ENCODE measurements at places on chromosomes 1 and 21.

DNA sequence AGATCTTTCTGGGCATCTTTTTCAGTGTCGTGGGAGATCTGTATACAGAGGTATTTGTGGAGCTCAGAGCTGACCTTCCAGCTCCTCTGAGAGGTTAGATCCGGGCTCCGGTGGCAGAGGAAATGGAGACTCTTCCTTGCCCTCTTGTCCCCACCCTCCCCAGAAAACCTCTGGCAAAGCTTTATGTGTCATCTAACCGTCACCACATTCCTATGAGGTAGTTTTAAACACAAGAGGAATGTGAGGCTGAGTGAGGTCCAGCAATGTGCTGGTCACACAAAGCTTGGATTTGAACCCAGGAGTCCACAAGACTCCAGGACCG lies 1.2 kb downstream of the CD160 start:
- DNase-seq = no peak

- no peak for DNase-seq
Measured at GRCh38 chr1:10196976-10197375, 13.4 kb upstream of the KIF1B start.

DNA sequence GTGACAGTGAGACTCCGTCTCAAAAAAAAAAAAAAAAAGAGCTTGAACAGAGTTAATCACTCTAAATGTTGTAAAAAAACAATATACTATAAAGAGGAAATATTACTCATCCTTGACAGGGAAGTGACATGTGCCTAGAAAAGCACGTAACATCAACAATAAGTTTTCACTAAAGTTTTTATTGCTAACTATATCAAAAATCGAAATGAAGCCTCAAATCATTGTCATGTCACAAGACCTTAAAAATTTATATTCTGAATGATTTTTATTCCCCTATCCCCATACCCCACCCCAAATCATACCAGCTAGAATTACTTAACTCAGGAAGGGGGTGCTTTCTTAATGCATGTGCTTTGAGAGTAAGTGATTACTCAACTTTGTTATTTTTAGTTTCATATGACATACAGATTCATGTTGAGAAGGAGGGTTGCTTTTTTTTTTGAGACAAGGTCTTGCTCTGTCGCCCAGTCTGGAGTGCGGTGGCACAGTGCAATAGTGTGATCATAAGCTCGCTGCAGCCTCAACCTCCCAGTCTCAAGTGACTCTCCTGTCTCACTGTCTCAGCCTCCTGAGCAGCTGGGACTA lies 53.6 kb upstream of the MUTYH start:
- no peak for DNase-seq

- DNase-seq = peak; percentile 64
Measured at GRCh38 chr1:160830321-160831153, 32.1 kb downstream of the CD244 start.

DNA sequence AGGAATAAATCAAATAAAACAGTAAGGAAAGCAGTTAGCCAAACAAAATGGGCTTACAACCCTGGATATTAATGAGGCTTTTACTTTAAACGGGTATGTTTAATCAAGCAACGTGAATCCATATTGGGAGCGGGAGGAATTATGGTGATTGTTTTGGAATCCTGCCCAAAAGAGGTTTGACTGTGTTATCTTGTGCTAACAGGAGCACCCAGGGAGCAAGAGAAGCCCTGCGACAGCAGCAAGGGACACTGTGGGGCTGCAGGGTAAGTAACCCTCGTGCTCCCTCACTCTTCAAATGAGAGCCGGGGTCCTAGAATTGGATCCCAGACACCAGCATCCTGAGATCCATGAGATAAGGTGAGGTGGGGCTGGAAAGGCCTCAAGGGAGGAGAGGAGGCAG lies 72.6 kb upstream of the PGBD5 start:
- no peak for DNase-seq

- DNase-seq = no peak
Measured at GRCh38 chr1:110597966-110598365, 8.2 kb downstream of the KCNA2 start.

- DNase-seq = no peak
Measured at GRCh38 chr1:17970757-17971156, 136.8 kb upstream of the IGSF21 start.

DNA sequence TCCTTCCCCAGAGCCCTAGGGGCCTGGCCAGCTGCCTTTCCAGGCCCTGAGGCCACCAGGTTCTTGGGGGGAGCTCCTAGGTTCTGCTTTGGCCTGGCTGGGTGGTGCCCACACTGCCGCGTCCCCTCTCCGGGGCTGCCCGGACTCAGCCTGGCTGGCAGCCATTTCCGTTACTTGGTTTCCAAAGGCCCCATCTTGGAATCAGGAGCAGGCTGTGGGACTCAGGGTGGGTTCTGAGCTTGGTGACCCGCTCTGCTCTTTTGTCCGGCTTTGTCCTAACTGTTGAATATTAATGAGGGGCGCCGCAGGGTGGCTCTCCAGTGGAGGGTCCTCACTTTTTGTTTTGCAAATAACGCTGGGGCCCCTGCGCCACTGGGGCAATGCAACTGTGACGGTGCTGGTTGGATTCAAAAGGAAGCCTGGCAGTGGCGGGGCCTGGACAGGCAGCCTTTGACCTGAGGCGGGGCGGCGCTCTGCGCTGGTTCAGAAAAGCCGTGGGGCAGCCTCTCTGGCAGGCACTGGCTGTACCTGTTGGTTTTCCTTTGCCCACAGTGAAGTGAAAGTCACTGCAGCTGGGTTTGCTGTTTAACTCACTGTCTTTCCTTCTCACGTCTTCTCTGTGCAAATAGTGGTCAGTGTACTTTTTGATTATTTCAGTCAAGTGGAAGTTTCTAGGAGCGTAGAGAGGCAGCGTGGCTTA lies 20.2 kb downstream of the SKI start:
- no peak for DNase-seq

DNA sequence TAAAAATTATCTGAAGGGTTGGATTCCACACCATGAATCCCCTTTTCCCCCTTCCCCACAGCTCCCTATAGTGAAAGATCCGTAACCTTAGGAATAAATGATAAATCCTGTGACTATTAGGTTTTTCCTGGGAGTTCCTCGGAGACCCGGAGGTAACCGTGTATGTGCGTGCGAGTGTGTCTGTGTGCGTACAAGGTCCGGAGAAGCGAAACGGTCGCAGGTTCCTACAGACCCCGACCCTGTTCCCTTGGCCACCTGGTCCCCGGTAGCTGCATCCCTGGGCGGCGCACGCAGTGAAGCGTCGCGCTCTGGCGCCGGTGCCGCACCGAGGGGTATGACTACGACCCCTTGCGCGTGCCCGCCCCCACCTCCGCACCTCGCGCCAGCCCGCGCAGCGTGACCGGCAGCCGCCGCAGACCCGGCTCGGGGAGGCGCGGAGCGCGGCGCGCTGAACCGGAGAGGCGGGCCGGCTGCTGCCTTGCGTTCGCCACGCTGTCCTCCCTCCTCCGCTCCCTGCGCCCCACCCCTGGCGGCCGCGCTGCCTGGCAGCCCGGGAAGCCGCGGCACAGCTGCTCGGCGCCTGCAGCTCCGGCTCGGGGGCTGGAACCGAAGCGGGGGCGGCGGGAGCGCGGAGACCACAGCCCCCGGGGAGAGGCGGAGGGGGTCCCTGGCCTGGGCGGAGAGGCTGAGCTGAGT lies at the start of gene AK5:
TSS of gene AK5 (plus strand) at position 529 of the 696 bp plus-strand sequence. CDS start 295 bp downstream, outside the sequence.
- peak; percentile 87 for DNase-seq

GRCh38 chr1:223240122-223240521 lies 97.1 kb upstream of the TLR5 start:
- no peak for DNase-seq

DNA sequence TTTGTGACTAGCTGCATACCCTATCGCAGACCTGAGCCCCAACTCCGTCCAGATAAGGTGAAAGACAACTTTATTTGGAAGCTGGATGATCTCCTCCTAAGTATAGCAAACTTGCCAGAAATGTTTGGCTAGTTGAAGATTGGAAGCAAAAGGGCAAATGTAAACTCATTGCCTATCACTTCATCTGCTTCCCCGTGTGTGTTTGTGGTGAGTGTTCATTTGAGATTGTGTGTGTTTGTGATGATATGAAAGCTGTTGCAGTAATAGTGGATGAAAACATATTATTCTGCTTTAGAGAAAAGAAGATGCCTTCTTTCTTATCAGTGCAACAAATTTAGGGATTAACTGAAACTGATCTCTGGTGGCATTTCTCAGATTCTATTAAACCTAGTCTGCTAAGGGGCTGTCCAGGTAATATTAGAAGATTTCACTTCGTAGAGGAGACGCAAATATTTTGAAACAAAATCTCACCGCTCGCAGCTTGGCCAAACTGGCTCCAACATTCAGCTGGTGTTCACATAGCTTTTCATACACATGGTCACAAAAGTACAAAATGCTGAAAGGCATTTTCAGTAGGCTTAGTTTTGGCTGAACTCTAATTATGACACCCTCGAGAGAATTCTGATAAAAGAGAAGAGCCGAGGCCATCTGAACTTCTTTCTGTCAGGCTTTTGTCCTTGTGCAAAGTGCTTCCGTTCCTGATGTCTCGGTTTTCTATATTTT lies 1.1 kb downstream of the TBX19 start:
- DNase-seq = no peak

GRCh38 chr1:106393046-106393445 lies 663.4 kb upstream of the PRMT6 start:
- no peak for DNase-seq
